Thymus (tissue), 14 donors: ENCODE measurements at places on chromosomes 12 and 14. TPM values are rescaled to one million over a fixed set of nuclear protein-coding genes. Genes with fewer than 3 reads are reported as not detected.

PRH1 gene
- total RNA-seq = 18.7 TPM

KRT6A gene
- 14.4 TPM for total RNA-seq

CLEC4D gene
- total RNA-seq = 0.33 TPM

NTN4 gene
- total RNA-seq = 2.4 TPM

RERGL gene
- 0.24 TPM for total RNA-seq

KRT85 gene
- 0.24 TPM for total RNA-seq

CCDC85C gene
- 4.6 TPM for total RNA-seq

CLMN gene
- total RNA-seq = 0.71 TPM

CLBA1 gene
- total RNA-seq = 3.3 TPM

MARCHF9 gene
- total RNA-seq = 10.7 TPM

KRT7 gene
- total RNA-seq = 2.8 TPM

SRRM4 gene
- total RNA-seq = under 0.01 TPM
